Forelimb muscle (tissue), 1 donor: ENCODE measurements at places on chromosomes 13 and 19. TPM values are rescaled to one million over a fixed set of nuclear protein-coding genes. Genes with fewer than 3 reads are reported as not detected.

The ZNF296 gene
- 0.91 TPM for polyA plus RNA-seq

The OR2Z1 gene
- polyA plus RNA-seq, result not detected

The EBI3 gene
- polyA plus RNA-seq, result 0.38 TPM

DNA sequence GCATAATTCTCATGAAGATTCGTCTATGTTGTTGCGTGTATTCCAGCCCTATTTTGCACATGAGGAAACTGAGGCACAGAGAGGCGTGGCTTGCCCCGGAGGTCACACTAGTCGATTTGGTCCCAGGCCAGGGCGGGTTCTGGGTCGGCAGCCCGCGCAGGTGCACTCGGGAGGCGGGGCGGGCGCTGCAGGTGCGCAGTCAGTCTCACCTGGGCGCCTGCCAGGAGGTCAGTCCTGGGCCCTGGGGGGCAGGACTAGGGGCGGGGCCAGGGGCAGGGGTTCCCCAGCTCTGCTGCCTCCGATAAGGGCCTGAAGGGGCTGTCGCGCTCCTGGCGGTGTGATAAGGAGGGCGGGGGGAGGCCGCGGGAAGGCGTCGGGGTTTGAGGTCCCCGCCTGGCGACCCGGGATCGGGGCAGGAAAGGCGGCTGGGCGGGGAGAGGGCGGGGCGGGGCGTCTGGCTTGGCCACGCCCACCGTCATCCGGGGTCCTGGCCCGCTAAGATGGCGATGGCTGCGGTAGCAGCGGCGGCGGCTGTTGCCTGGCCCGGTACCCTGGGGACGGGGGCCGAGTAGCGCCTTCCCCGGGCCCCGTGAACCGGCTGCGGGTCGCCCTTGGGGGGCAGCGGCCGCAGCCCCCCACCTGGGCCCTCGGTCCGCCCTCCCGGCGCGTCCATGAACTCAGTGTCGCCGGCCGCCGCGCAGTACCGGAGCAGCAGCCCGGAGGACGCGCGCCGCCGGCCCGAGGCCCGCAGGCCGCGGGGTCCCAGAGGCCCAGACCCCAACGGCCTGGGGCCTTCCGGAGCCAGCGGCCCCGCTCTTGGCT is at the start of gene ATG4D:
ATG4D (plus strand) TSS at position 485 of the 822 bp plus-strand sequence; CDS start at position 672, 187 bp downstream.
- no peak for DNase-seq

GRCh38 chr13:44833139-44833538 is 156.1 kb downstream of the NUFIP1 start:
- DNase-seq, result no peak

DNA sequence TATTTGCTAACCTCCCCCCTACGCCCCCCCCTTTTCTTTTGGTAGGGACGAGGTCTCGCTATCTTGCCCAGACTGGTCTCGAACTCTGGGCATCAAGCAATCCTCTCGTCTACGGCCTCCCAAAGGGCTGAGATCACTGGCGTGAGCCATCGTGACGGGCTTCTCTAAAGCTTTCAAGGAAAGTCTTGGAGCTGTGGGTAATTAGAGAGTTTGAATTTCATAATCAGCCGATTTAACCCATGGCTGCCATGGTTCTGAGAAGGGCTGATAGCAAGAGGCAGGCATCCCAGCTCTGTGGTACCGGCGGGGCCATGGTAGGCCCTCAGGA is 679 bp upstream of the ABHD8 start:
- no peak for DNase-seq

DNA sequence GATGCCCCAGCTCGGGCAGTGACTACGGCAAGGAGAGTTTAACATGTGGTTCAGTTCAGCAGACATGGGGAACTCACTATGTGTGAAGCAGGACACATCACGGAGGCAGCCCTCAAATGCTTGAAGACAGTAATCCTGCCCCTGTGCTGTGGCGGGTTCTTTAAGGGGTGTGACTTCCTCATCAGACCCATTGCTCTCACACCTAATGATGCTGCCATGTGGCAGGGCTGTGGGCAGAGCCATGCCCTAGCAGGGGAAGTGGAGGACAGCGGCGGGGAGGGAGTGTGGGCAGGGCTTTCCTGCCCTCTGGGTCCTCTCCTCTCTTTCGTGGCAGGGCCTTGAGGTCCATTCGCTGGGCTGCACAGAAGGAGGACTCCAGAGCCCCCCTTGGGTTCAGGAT is 131.1 kb upstream of the GJB6 start:
- no peak for DNase-seq

DNA sequence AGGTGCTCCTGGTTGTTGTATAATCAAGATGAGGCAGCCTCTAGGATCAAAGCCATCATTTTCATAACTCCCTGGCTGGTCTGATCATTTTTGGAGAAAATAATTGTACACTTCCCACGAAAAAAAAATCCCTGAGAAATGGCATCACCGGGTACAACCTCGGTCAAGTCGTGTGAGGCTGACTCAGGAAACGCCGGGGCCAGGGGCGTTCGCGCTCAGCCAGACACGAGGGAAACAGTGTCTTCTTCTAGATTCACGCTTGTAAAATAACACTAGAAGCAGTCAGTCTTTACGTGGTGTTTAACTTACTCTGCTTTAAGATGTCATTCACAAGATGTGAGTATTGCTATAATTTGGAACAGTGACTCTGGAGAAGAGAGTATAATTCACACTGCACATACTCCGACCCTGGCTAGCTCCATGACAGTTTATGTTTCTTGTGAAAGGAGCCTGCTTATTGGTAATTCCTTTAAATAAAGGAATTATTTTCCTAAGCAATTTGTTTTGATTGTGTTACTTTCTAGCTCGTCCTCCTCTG is 109.0 kb upstream of the SOX1 start:
- no peak for DNase-seq

- no peak for DNase-seq
Measured at GRCh38 chr19:5627395-5627904, 4.6 kb downstream of the SAFB start.

DNA sequence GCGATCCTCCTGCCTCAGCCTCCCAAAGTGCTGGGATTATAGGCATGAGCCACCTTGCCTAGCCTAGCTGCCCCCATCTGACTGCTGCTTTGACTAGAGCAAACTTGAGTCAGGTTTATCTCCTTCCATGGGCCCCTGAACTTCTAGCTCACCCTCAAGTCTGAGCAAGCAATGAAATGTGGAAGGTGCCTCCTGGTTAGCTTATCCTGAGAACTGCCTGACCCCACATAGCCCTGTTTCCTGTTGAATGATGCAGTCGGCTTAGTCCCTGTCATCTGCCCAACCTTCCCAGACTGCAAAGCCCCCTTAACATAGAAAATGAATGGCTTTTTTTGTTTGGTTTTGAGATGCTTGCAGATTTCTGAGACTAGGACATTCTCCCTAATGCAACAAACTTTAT is 8.9 kb upstream of the TMEM160 start:
- no peak for DNase-seq

DNA sequence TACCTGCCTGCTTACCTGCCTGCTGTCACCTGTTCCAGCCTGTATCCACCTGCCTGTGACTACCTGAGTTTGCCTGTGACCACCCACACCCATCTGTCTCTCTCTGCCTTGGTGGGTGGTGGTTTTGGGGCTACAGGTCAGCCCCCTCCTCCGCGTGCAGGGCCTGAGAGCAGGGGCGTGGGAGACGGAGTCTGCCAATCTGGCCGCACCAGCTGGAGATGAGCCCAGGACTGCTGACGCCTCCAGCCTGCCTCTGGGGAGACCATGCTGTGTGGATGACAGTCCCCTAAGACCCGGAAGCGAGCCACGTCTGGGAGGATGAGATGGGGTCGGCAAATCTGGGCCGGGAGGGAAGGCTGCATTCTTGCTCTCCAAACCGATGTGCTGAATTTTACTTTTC is 15.9 kb upstream of the KCTD15 start:
- no peak for DNase-seq

DNA sequence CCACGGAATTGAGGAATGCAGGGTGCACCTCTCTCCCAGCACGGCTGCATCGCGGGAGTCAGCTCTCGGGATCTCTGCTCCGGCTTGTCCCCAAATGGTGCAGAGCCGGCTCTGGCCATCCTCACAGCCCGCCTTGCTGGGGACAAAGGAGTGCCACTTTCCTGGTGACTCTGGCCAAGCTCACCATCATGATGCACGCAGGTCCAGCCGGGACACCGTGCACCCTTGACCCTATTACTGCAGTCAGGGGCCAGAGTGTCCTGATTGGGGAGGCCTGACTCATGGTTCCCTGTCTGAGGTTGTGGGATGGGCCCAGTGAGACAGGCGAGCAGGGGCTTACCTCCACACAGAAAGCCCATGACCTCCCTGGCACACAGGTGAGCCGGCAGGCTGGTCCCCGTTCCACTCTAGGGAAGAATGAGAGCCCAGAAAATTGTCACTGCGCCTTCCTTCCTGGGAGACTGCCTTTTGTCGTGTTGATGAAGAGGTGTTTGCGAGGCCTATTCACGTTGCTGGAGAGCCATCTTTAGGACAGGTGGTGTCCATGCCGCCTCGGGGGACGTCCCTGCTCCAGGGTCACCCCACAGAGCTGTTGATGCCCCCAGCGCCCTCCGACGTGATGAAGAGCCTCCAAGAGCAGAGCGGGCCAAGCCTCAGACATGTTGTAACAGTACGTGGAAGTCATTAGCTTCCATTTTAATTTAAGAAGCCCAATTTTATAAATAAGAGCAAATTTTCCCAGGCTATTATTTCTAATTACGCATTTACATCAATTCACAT is 18.5 kb upstream of the VSTM2B start:
- DNase-seq, result no peak

DNA sequence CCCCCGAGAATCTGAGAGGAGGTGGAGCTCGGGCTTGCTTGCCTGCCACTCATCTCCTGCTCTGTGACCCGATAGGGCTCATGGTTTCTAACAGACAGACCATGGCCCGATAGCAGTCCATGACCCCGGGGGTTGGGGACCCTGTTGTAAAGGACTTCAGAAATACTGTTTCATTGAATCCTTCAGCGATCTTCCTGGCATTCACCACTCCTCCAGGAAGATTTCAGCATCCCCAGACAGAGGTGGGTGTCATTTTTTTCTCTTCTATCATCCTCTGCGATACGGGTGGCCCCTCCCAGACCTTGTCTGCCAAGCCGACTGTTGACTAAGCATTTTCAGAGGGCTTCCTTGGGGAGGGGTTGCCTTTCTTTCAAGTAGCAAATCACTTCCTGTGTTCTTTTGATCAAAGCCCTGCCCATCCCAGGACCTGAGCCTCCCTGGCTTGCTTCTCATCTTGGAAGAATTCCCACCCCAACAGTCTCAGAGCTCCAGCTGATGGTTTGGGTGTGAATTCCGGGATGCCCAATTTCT is 1.7 kb downstream of the MYO1F start:
- no peak for DNase-seq

- DNase-seq, result no peak
Measured at GRCh38 chr19:15154002-15154612, 46.7 kb downstream of the NOTCH3 start.

DNA sequence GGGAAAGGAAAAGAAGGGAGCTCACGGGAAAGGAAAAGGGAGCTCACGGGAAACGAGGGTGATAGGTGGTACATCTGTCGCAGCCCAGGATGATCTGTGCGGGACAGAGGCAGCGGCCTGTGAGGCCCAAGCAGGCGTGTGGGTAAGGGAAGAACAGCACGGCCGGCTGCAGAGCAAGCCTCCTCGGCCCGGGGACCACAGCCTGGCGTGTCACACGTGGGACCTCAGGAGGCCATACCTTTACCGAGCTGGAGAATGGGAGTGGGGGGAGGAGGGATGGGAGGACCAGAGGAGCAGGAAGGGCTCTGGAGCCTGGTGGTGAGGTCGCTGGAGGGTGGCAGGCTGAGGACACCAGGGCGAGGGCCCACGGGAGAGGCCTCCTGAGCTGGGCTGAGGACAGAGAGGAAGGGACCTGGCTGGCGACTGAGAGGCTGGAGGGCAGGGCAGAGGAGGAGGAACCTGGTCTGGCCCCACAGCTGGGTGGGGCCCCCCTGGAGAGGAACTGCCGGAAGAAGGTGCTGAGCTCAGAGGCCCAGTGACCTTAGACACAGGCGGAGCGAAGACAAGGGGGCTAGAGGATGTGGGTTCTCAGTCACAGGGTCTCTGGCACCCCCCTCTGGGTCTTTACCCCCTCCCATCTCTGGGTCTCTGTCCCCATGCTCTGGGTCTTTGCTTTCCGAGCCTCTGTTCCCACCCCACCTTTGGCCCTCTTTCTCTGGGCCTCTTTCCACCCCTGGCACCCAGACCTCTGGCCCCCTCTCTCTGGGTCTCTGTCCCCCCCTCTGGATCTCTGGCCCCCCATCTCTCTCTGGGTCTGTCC is 2.9 kb upstream of the FTL start:
- DNase-seq, result no peak

DNA sequence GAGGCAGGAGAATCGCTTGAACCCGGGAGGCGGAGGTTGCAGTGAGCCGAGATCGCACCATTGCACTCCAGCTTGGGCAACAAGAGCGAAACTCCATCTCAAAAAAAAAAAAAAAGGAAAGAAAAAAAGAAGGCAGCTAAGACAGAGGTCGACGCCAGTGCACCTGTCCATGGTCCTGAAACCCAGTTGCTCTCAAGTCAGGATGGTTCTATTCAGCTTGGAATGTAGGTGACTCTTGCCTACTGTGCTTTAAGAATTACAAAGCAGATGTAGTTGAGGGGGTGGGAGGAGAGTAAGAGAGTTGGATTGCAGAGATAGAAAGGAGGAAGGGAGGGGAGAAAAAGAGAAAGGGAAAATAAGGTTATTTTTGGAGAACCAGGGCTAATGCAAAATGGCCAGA is 18.7 kb downstream of the CACNG7 start:
- DNase-seq, result peak; percentile 20

DNA sequence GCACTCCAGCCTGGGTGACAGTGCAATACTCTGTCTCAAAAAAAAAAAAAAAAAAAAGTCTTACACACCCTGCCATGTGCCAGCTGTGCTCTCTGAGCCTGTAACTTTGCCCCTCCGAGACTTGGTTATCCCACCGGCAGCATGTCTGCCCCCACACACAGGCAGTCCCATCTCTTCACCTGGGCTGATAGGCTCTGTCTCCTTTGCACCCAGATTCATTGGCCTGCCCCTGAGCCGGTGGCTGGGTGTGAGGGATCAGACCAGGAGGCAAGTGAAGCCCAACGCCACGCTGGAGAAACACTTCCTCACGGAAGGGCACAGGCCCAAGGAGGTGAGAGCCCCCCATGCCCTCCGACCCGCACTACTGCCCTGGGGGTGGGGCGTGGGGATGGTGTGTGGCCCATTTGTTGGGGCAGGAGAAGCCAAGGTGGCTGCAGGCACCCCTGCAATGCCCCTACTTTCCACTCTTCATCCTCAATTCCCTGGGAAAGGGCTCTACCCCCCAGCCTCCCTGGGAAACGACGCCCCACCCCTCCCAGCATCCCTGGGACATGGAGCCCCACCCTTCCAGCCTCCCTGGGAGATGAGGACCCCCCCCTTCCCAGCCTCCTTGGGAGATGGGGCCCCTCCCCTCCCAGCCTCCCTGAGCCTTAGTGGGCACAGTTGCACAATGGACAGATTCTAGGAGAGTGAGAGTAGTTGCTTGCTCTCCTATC is 45.3 kb downstream of the CERS4 start:
- no peak for DNase-seq

GRCh38 chr19:39053276-39054090 is 21.1 kb upstream of the FBXO27 start:
- DNase-seq, result no peak

DNA sequence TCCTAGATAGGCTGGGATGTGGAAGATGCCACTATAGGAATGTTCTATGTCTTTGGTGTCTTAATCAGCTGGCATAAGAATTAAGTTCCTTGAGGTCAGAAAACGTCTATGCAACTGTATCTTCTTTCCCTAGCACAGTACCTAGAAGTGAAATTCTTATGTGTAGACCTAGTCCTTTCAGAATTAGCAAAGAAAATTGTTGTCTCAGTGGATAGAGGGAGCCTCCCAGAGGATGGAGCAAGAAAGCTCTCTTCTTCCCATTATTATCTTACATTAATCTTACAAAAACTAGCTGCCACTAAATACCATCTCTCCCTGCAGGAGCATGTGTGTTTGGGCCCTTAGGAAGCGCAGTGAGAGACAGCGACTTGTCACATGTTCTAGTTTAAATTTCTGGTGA is 11.6 kb downstream of the CLDN10 start:
- DNase-seq, result no peak

GRCh38 chr19:16949496-16950023 is 60.8 kb downstream of the F2RL3 start:
- no peak for DNase-seq
